NCI-H510A treated with DMSO at 0.1 percent for 48 hours (cell line): ENCODE measurements at places on chromosomes 13 and 19.

DNA sequence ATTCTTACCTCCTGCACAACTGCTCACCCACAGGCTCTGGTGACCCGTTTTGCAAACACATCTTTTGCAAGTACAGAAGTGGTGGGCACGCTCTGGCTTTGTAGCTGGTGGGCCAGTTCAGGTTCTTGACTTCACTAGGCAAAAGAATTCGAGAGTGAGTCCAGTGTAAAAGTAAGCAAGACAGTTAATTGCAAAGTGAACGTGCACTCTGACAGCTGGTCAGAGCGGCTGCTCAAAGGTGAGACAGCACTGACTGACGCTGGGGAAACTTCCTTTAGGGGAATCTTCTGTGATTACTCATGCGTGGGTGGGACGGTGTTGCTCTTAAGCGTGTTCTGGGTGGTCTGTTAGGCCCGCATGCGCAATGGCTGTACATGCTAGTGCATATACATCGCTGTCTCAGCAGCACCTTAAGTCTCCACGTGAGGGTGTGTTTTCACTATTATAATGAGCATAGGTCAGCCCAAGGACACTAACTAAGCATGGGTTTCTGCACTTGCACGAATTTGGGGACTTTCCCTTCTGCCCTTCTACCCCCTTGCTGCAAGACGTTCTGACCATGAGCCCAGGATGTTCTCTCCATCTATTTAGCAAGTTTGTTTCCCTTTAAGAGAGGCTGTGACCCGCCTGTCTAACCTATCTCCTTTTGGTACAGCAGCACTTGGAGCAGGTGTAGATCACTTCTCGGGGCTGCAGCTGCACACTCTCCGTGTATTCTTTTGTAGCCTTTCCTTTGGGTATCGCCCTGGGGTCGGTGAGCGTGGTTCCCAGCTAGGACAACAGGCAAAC is 30.2 kb upstream of the CD33 start:
- no peak for DNase-seq

GRCh38 chr13:29472332-29472961 is 123.0 kb downstream of the SLC7A1 start:
- DNase-seq = peak; percentile 16

DNA sequence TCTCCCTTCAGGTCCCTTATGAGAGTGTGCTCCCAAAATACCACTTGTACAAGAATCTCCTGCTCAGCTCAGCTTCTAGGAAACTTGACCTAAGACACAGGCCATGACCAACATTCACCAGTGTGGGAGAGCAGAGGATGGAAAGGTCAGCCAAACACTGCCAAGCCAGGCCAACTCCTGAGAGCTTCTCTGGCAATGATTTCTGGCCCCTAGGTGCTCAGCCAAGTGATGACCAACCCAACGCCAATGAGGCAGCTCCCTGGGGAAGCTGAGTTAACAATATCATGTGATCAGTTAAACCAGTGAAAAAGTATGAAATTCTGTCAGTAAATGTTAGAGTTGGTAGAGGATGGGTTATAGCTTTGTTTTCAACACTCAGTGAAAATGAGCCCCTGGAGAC is 49.1 kb upstream of the FLT1 start:
- DNase-seq = no peak

DNA sequence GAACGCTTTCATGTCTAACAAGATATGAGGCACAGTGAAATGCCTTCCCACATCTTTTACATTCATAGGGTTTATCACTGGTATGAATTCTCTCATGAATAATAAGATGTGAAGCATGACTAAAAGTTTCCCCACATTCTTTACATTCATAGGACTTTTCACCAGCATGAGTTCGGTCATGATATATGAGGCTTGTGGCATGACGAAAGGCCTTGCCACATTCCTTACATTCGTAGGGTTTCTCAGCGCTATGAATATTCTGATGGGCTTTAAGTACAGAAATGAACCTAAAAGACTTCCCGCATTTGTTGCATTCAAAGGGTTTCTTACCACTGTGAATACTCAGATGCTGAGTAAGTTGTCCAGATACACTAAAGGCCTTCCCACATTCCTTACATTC is 21.3 kb downstream of the ZNF607 start:
- no peak for DNase-seq

- peak; percentile 64 for DNase-seq
These were observed 92.8 kb upstream of the FARP1 start for GRCh38 chr13:98050041-98050466.

- DNase-seq = peak; percentile 31
These were observed 152.9 kb downstream of the SIPA1L3 start for GRCh38 chr19:38059897-38060296.

DNA sequence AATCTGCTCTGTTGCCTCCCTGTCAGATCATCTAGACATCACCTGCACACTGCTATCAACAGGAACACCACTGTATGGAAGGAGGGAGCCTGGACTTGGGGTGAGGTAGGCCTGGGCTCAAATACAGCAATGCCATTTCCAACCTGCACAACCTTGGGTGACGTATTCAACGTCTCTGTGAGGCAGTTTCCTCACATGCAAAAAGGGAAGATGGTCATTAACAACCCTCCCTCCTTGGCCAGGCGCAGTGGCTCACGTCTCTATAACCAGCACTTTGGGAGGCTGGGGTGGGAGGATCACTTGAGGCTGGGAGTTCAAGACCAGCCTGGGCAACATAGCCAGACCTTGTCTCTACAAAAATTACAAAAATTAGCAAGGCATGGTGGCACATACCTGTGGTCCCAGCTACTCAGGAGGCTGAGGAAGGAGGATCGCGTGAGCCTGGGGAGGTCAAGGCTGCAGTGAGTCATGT is 13.1 kb downstream of the XRCC1 start:
- DNase-seq = no peak

DNA sequence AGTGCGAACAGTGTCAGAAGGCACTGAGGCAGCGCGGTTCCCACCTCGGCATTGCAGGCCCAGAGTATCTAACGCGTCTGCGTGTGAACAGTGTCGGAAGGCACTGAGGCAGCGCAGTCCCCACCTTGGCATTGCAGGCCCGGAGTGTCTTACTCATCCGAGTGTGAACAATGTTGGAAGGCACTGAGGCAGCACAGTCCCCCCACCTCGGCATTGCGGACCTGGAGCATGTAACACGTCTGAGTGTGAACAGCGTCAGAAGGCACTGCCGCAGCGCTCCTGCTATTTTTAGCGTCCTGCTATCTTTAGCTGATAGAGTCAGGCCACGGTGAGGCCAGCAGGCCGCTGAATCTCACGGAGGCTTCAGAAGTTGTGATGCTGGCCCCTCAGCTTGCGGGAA is 39.6 kb downstream of the ATP11A start:
- DNase-seq = no peak

DNA sequence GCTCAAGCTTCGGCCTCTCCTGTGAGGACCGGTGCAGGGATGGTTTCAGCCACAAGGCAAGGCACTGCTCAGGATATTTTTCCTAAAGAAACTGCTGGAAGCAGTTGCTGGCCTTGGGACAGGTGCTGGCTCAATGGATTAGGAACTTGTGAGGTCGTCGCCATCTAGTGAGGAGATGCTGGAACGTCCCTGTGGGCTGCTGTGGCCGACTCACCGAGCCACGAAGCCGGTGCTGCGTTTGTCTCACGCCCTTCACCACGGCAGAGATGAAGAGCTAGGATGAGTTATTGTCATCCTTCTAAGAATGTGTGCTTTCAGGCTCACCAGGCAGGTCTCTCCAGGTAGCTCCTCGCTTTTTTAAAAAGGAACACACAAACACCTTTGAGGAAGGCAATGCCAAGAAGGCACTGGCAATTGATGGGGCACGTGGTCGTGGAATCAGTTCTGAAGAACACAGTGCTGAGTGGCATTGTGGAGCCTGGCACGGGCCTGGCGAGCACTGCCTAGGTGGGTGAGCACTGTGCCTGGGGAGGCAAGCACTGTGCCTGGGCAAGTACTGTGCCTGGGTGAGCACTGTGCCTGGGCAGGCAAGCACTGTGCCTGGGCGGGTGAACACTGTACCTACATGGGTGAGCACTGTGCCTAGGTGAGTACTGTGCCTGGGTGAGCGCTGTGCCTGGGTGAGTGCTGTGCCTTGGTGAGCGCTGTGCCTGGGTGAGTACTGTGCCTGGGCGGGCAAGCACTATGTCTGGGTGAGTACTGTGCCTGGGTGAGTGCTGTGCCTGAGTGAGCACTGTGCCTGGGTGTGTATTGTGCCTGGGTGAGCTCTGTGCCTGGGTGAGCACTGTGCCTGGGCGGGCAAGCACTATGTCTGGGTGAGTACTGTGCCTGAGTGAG is 140.4 kb downstream of the TEX29 start:
- DNase-seq = peak; percentile 67

DNA sequence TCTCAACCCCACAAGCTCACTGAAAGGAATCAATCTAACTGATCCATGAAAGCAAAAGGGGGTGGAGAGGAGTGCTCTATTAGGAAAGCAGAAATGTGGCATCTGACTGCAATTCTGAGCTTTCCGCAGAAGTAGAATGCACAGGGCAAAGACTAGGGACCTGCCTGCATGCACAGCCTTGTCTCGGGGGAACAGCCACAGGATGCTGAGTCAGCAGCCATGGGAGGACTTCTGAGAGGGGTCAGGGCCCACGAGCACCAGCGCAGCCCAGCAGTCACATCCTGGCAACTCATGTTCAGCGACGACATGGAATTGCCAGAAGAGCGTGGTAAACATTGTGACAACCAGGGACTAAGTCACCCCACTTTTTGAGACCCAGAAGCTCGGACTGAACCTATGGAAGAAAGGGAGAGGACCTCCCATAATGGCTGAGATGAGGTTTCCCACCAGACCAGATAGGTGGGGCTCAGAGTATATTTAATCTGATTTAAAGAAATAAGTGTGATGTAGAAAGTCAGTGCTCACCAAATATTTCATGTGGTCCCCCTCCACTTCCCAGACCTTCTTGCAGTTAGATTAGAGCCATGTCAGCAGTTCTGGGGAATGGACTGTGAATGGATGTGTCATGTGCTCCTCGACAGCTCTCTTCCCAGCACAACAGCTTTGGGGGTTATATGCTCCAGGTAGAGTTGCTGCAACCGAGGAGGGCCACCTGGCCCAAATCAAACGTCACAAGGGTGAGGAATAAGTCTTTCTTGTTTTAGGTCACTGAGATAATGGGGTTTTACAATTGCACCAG is 32.6 kb downstream of the STOML3 start:
- DNase-seq = no peak

DNA sequence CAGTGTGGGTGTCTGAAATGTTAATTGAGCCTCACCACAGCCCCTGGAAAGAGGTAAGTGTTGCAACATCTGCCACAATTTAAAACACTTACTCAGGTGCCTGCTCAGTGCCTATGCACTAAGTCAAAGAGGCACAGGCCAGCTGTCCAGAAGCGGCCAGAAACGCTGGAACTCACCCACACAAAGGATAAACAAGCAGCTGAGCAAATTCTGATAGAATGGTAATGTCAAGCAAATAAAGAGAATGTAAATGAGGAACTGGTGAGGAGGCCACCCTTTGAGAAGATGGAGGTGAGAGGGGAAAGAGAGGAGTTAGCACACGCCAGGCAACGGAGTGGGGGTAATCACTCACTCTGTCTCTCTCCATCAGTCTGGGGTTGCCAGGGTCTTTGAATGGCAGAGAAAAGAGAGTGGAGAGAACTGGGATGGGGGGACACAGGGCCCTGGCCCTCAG is 67.7 kb upstream of the SERP2 start:
- no peak for DNase-seq

DNA sequence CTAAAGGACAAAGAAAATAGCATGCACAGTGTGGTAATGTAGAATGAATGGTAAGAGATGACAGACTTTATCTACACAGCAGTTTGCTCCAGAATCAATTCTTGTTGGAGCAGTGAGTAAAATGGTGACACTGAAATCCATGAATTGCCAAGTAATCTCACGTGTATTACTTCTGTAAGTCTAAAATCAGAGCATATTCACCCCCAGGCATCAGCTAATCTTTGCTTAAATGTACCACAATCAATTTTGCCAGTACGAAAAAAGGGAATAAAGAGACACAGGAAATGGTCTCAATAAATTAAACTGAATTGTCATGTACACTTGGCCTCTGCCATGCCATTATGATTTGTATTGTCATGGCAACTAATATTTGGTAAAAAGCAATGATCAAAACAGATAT is 294.2 kb downstream of the PCDH17 start:
- DNase-seq = no peak

DNA sequence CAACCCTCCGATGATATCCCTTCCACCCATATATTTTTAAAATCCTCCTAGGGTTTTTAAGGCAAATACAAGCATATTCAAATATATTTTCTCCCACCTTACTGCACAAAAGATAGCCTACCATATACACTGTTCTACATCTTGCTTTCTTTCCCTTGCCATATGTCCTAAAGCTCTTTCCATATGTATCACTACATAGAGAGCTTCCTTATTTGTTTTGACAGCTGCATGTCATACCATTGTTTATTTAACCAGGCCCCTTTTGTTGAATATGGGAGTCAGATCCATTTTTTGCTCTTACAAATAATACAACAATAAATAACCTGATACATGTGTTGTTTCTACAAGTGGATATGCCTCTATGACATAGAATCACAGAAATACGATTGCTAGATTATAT is 32.8 kb upstream of the WDFY2 start:
- no peak for DNase-seq

DNA sequence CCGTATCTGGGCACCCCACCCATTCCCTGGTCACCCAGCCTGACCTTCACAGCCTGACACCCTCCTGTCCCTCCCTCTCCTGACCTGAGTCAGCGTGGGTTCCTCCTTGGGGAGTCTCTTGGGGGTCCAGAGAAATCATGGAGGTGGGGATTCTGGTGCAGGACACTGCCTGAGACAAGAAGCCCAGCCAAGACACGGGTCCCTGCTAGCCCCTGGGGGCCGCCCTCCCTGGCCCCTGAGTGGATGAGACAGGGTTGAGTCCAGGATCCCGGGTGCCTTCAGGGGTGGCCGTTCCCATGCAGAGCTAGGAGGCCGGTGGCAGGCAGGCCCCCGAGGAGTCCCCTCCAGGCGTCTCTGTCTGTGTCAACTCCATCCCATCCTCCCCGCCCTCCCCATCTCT is 1.6 kb downstream of the MAP2K7 start:
- no peak for DNase-seq

DNA sequence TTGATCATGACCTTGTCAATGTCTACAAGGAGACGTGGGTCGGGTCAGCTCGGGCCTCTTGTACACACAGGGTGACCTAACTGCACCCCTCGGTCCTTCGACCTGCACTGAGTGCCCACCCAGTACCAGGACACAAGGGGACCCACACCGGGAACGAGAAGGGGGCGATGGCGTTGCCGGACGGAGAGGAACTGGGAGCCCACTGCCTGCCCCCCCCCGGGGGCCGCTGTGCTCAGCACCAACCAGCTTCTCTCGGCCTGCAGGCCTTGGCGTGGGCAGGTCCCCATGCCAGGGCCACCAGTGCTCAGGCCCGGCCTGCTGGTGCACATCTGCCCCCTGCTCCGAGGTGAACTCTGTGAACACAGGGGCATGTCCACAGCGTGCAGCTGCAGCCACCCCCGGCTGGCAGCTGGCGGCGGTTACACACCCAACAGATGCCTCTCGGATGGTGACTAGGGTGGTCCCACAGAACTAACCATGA is 14.1 kb downstream of the CFD start:
- no peak for DNase-seq

DNA sequence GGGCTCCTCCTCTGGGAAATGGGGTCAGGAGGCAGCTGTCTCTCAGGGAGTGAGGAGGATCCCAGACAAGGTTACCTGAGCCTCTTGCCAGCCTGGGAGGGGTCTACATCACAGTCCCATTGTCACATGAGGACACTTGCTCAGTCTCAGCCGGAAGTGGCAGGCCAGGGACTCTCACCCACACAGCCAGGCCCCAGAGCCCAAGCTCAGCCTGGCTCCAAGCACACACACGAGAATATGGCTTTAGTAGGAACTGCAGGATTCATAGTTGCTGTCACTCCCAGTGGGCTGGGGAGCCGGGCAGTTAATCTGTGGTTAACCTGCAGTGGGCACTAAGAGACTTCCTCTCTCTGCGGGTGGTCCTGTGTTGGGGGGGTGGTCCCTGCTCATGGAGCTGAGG is 15.8 kb upstream of the RELB start:
- DNase-seq = no peak
